GM12865 (cell line): ENCODE measurements at places on chromosomes 16 and 17.
A peak's percentile ranks its signal among the peaks of the same experiment; 100 is the strongest.

DNA sequence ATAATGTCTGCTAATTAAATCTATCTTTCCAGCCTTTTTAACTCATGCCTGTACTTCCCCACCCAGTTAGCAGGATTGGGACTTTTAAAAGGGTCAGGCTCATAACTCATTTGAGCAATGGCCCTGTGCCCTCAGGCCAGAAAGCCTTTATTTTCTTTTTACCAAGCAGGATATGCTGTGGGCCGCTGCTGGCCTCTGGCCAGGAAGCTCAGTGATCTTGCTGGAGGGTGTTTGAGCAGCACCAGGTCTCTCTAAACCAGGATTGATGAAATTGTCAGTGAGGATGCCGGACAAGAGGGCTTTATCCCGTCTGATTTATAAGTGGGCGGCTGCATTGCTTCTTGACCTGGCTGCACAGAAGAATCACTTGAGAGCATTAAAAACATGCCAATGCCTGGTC, 187.8 kb downstream of the RAB11FIP4 start:
- no peak for DNase-seq

GRCh38 chr16:54630284-54630967, 300.2 kb upstream of the IRX5 start:
- DNase-seq: no peak

- no peak for DNase-seq
Observed at GRCh38 chr17:37160944-37161343, 212.2 kb downstream of the AATF start.

GRCh38 chr17:65022751-65023700, 33.5 kb downstream of the GNA13 start:
- peak; percentile 95 for DNase-seq

DNA sequence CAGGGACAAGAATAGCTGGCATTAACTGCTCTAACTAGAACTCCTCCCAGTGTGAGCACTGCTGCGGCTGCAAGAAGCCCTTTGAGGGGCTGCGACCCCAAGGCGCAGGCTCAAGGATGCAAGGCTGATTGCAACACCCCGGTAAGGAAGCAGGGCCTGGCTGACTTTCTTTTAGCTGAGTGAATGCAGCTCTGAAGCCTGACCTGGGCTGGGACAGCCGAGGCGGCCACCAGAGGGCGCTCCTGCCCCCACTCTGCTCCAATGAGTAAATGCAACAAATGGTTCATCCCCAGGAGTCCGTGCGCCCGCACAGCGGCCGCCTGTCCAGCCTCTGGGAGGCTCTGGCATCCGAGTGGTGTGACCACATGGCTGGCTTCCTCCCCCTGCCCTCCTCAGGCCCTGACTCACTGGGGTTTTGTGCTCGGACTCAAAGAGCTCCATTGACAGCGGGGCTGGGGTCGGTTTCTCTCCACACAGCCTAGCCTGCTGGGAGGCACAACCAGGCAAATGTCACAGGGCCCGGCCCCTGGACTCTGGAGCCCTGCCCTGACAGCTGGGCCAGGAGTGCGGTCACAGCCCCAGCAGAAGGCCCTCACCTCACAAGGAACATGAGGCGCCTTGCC, at the start of gene SMIM5:
Gene SMIM5, plus strand, starts transcription at position 572 of the 623 bp plus-strand sequence. CDS start 6,768 bp downstream, outside the sequence.
- peak; percentile 82 for DNase-seq

DNA sequence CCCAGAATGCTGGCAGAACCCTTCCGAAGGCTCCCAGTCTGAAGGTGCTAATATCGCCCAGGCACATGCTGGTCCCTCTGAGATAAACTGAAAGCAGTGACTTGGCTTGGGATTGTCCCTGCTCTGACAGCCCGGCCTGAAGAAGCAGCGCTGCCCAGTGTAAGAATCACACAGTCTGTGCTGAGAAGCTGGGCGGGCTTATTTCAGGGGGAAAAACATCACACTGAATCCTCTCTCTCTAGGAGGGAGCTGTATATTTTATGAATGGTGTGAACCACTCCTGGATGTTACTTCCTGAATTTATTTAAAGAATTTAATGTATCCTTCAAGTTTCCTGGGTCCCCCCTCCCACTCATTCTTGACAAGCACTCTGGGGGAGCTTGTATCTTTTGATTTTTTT, 36.3 kb downstream of the GAS7 start:
- peak; percentile 58 for DNase-seq

GRCh38 chr17:62868723-62869122, 60.6 kb upstream of the MARCHF10 start:
- DNase-seq: no peak

GRCh38 chr16:81516478-81517149, 72.0 kb downstream of the CMIP start:
- DNase-seq: no peak

- peak; percentile 68 for DNase-seq
Observed at GRCh38 chr17:75130632-75131277, 787 bp downstream of the NT5C start.
